ENCODE measurements at places on chromosomes 16 and 17. TPM values are rescaled to one million over a fixed set of nuclear protein-coding genes. Genes with fewer than 3 reads are reported as not detected.

Gene DNAAF8
- total RNA-seq: not detected

DNA sequence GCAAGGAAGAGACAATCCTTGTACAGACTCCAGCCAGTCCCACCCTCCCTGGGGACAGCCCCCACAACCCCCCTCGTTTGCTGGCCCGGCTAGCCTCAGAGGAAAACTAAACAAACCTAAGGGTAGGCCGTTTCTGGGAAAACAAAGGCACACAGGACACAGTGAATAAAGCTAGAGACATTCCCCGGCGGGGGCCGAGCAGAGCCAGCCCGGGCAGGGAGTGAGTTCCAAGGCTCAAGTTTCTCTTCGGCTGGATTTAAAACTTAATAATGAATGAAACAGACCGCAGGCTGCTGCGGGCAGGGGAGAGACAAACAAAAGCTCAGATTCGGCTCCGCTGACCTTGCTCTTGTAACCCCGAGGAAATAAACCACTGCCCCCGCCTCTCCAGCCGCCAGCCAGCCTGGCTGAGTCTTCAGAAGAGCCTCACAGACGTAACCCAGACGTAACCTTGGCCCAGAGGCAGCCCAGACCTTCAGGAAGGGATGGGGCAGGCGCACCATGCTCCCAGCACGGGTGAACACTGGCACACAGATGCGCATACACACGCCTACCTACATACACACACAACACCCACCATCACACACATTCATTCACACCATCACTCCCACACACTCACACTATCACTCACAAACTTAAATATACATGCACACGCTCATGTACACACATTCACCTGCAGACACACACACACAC lies 216.0 kb downstream of the ZNF423 start:
- no peaks in the 10 kb centered on the region for H3K27me3 ChIP-seq
- no peak overlapping the region for H3K4me3 ChIP-seq
- no peaks in the 10 kb centered on the region for H3K36me3 ChIP-seq
- DNase-seq: no peak

DNA sequence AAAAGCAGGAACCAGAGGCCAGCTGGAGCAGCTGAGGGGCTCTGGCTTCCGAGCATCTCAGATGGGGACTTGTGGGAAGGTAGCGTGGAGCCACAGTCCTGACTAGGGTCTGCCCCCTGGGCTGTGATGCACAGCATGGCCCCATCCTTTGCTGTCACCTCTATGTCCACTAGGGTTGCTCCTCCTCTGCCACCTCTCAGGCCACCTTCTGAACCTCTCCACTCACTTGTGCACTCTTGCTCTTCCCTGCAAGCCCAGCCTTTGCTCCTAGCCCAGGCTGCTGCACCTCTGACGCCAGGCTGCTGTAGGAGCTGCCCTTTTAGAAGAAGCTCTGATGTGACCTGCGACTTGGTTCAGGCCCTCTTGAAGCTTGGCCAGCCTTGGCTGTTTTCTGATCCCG lies 24.3 kb upstream of the SMPD3 start:
- H3K4me3 ChIP-seq: no peak overlapping the region
- DNase-seq: no peak
- H3K36me3 ChIP-seq: no peaks in the 10 kb centered on the region
- no peaks in the 10 kb centered on the region for H3K27me3 ChIP-seq
- H3K27ac ChIP-seq: no peak overlapping the region

DNA sequence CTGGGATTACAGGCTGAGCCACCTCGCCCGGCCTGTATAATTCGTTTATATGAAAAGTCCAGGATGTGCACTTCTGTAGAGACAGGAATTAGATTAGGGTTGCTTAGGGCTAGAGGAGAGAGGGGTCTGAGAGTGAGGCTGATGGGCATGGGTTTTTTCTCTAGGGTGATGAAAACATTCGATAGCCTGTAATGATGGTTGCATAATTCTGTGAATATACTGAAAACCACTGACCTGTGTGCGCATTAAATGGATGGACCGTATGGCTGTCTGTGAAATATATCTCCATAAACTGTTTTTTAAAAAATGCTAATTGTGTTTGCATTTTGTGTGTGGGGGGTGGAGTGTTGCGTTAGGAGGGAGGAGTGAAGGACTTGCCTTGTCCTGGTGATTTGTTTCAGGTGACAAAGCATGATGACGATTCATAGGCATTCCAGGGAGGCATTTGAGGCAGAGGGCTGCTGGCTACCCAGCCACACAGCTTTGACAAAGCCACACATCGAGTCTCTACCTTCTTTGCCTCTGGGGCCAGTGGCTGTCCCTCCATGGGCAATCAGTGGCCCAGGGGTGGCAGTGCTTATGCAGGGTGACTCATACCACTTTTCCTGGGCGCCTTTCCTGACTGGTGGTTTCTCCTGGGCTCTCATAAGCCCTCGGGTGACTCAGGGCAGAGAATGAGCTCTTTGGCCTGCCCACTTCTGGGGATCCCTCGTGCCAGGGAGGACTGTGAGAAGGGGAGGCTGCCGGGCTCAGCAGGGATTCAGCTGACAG lies 148.5 kb upstream of the WSCD1 start:
- H3K27me3 ChIP-seq: no peaks in the 10 kb centered on the region
- no peak for DNase-seq
- H3K4me3 ChIP-seq: no peak overlapping the region
- no peak overlapping the region for H3K27ac ChIP-seq

Gene YBX2
- total RNA-seq: 1.5 TPM

DNA sequence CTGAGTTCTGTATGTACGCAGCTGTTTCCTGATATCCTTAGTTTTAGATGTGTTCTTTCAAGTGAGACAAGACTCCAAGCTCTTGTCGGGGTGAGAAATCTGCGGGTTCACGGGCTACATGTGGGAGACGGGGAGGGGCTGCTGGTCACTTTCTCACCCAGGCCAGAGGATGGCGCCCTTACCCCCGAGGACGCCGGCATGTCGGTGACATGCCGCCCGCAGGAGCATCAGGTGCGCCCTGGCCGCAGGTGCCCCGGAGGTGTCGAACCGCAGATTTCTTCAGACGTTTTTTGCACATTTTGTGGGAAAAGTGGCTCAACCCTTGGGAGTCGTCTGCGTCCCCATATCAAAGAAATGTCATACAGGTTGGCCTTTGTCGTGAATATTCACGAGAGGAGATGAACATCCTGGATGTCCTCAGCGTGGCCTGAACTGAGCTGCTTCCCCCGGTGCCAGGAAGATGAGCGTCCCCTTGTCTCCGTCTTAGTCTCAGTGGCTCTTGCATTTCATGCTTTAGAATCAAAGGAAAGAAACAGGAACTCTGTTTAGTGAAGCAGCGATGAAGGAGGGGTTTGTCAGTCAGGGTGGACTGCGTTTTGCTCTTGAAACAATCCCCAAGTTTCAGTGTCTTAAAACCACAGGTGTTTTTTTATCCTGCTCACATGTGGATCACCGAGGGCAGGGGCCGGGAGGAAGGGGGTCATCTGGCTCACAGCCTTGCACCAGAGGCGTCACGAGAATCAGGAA lies 75.4 kb upstream of the ZNF750 start:
- H3K36me3 ChIP-seq: peaks cover 12% of the 10 kb centered on the region
- no peaks in the 10 kb centered on the region for H3K27me3 ChIP-seq
- no peak overlapping the region for H3K4me3 ChIP-seq
- no peak for DNase-seq
- peaks cover 10% of the 10 kb centered on the region for H3K4me1 ChIP-seq
- no peak overlapping the region for H3K27ac ChIP-seq

DNA sequence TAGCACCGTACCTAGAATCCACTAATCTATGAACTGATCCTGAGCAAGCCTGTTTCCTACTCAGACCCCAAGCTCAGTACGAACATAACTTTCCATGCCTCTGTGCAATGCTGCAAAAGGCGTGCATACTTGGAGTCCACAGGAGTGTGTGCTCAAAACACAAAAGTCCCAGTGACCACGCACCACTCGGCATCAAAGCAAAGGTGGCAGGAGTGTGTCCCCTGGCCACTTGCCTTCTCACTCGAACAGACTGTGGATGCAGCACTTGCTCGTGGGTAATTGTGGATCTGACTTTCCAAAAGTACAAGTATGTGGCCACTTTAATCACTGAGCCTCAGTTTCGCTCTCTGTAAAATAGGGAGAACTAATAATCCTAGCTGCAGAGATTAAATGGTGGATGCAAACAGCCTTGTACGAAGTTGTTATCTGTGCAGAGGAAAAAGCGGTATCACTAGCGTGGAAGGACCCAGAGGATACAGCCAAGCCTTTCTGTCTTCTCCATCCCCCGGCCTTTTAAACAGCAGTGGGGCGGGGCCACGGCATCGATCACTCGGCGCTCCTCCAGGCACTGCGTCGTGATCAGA lies 311 bp upstream of the KDM8 start:
- peak overlapping the region; percentile 99 for H3K27ac ChIP-seq
- peak overlapping the region; percentile 95 for H3K4me3 ChIP-seq
- peak; percentile 93 for DNase-seq
- peaks cover 16% of the 10 kb centered on the region for H3K36me3 ChIP-seq
- H3K27me3 ChIP-seq: no peaks in the 10 kb centered on the region

GRCh38 chr17:4326608-4327007 lies 39.9 kb downstream of the UBE2G1 start:
- peaks cover 7% of the 10 kb centered on the region for H3K4me1 ChIP-seq
- no peaks in the 10 kb centered on the region for H3K27me3 ChIP-seq
- peaks cover 43% of the 10 kb centered on the region for H3K36me3 ChIP-seq
- no peak overlapping the region for H3K4me3 ChIP-seq

- H3K4me1 ChIP-seq: no peaks in the 10 kb centered on the region
- H3K4me3 ChIP-seq: no peak overlapping the region
- H3K27ac ChIP-seq: no peak overlapping the region
- H3K36me3 ChIP-seq: no peaks in the 10 kb centered on the region
Observed at GRCh38 chr16:82175627-82176026, 5.6 kb upstream of the MPHOSPH6 start.

Gene C16orf46
- total RNA-seq: 0.73 TPM

Gene NAGPA
- total RNA-seq: 12.8 TPM

DNA sequence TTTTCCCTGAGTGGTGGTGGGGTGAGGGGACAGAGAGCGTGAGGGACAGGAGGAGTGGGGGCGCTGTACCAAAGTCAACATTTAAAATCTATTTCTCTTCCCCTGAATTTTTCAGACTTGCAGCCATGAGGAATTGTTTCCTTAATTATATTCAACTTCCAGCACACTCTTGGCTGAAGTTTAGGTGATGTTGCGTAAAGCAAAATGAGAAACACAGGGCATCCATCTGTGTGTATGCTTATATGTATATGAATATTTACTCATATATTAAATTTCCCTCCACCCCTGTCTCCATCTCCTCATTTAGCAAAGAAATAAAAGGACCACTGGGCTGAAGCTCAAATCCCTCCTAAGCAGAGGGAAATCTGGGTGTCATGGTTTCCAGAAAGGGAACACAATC lies 218.1 kb downstream of the XYLT1 start:
- no peaks in the 10 kb centered on the region for H3K27me3 ChIP-seq
- H3K4me1 ChIP-seq: no peaks in the 10 kb centered on the region
- peaks cover 9% of the 10 kb centered on the region for H3K36me3 ChIP-seq
- DNase-seq: no peak
- H3K4me3 ChIP-seq: no peak overlapping the region

GRCh38 chr17:2388020-2388682 lies 12.7 kb downstream of the MNT start:
- H3K4me1 ChIP-seq: peaks cover 36% of the 10 kb centered on the region
- no peak overlapping the region for H3K27ac ChIP-seq
- H3K27me3 ChIP-seq: no peaks in the 10 kb centered on the region
- peaks cover 16% of the 10 kb centered on the region for H3K36me3 ChIP-seq
- no peak for DNase-seq

GRCh38 chr16:50403491-50403890 lies 34.7 kb upstream of the BRD7 start:
- no peak overlapping the region for H3K4me3 ChIP-seq
- DNase-seq: no peak
- no peak overlapping the region for H3K27ac ChIP-seq
- H3K27me3 ChIP-seq: no peaks in the 10 kb centered on the region
- H3K4me1 ChIP-seq: no peaks in the 10 kb centered on the region
- no peaks in the 10 kb centered on the region for H3K36me3 ChIP-seq

DNA sequence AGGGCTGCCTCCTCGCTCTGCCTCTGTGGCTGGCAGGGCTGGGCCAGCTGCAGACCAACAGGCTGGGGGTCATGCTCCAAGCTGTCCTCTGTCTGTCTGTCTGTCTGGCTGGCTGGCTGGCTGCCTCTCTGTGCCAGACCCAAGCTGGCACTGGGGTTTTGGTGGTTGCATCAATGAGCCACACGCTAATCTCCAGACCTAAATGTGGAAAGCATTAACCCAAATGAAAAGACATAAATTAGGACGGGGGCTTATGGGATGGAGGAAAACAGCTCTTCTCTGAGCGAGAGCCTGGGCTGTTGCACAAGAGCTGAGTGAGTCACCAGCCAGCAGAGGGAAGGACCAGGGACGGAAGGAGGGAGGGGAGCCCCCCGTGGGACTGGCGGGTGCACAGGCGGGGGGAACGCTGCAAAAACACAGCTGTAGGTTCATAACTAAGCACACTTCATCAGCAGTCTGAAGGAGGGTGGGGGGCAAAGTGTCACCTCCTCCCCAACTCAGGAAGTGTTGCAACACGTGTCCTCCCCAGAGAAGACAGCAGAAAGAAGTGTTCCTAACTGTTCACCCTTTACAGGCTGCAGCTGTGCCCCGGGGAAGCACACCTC lies 83.4 kb downstream of the GAS7 start:
- H3K27ac ChIP-seq: peak overlapping the region; percentile 23
- peaks cover 44% of the 10 kb centered on the region for H3K4me1 ChIP-seq
- H3K27me3 ChIP-seq: peaks cover 6% of the 10 kb centered on the region
- H3K4me3 ChIP-seq: no peak overlapping the region
- peak; percentile 42 for DNase-seq

Gene SLFN14
- not detected for total RNA-seq

Gene SLC38A8
- not detected for total RNA-seq

- no peak overlapping the region for H3K4me3 ChIP-seq
- H3K27me3 ChIP-seq: peaks cover 5% of the 10 kb centered on the region
- no peak for DNase-seq
- no peaks in the 10 kb centered on the region for H3K4me1 ChIP-seq
- no peaks in the 10 kb centered on the region for H3K36me3 ChIP-seq
Observed at GRCh38 chr16:23213831-23214230, 31.3 kb downstream of the SCNN1G start.

- peak overlapping the region; percentile 65 for H3K27ac ChIP-seq
- peaks cover 40% of the 10 kb centered on the region for H3K4me1 ChIP-seq
Observed at GRCh38 chr17:48023400-48024148, 14.0 kb downstream of the COPZ2 start.

- no peaks in the 10 kb centered on the region for H3K27me3 ChIP-seq
- no peak overlapping the region for H3K27ac ChIP-seq
- H3K4me3 ChIP-seq: no peak overlapping the region
- no peak for DNase-seq
Observed at GRCh38 chr17:28105501-28105900, 63.0 kb downstream of the NLK start.

Gene CRYM
- not detected for total RNA-seq

- H3K27me3 ChIP-seq: no peaks in the 10 kb centered on the region
- no peaks in the 10 kb centered on the region for H3K36me3 ChIP-seq
- no peaks in the 10 kb centered on the region for H3K4me1 ChIP-seq
- no peak for DNase-seq
- no peak overlapping the region for H3K27ac ChIP-seq
Observed at GRCh38 chr17:72691586-72691985, 400.9 kb downstream of the SLC39A11 start.
